Urothelium cell line (cell line): ENCODE measurements at places on chromosomes 12 and 14.

GRCh38 chr12:123445388-123446332 is 9.2 kb upstream of the RILPL2 start:
- no peak for DNase-seq

DNA sequence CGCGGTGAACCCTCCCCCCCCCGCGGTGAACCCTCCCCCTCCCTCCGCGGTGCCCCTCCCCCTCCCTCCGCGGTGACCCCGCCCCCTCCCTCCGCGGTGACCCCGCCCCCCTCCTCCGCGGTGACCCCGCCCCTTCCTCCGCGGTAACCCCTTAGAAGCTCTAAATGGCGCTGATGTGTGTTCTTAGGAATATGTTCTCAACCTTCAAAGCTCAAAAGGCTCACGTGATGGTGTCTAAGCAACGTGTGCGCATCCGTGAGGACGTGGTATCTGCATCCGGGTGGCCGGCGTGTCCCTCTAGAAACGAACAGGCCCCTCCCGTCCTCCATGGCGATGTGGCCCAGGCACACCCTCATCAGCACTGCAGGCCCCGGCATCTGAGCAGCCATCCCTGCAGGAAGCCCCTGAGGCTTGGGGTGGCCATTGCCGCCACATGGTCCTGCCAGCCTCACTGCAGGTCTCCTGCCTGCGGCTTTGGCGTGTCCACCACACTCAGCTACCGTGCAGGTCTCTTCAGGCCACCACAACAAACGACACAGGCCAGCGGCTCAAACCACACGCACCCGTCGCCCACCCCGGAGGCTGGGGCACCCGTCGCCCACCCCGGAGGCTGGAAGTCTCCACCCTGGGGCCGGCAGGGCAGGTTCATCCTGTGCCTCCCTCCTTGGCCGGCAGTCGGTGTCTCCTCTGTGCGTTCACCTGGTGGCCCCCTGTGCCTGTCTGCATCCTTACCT is 14.5 kb upstream of the FBRSL1 start:
- DNase-seq, result no peak

DNA sequence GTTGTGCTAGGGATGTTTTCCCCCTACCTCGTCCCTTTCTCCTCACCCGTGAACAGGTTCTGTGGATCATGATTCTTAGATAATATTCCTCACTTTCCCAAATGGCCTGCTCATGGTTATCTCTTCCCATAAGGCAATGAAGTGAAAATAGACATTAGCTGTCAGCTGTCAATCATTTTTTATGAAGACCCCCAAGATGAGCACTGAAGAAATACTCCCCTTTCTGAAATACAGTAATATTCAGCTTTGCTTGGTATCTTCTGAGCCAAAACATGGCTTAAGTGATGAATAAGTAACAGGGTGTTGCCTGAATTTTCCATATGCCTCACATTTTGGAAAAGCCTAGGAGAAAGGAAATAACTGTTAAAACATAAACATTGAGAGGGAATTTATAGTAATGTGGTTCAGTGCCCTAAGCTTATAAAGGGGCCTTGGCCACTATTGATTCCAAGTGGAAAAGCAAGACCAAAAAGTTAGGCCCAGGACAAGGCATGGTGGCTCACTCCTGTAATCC is 70.7 kb upstream of the NAP1L1 start:
- no peak for DNase-seq

DNA sequence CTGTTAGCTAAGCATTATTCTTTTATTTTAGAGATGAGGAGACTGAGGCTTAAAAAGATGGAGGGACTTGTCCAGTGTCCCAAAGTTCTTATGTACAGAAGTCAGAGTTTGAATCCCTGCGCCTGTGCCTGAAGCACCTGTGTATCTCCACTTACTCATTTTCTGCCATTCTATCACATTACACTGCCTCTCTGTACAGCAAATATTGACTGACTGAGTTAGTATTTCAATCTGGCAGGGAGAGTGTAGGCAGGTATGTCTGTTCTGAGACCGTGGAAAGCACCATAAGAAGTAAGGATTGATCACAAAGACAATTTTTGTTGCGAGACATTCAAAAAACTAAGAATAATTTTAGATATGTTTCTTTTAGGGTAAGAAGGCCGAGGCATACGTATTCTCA is 162.7 kb downstream of the KITLG start:
- no peak for DNase-seq

DNA sequence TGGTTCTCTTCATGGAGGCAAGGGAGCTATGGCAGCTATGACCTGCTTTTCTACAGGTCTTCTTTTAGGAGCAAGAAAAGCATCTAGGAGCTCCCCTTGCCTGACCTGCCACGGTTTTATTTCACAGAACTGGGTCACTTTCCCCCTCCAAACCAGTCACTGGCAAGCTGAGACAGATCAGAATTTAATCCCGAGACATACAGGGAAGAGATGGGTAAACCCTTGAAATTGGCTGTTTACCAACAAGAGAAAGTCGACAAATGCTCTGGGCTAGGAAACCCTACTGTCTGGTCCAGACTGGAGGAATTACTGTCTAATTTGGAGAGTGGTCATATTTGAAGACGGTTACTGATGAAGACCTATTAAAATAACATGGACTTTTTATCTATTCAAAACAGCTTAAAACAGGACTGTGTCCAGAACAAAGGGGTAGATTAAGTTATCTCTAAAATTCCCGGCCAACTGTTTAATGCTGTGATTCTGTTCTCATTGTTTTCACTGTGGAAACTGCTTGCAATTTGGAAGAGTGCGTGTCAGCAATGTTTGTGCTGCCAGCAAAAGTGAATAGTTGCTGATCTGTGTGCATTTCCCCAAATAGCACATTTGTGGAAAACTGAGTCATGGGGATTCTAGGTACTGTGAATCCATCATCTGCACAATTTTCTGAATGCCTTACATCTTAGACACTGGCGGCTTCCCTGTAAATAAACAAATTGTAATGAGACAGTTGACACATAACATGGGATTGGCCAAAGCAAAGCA is 73.4 kb upstream of the EEA1 start:
- no peak for DNase-seq

GRCh38 chr14:66115740-66116502 is 370.2 kb upstream of the CCDC196 start:
- DNase-seq, result no peak

GRCh38 chr14:77198561-77198960 is 17.0 kb downstream of the TMEM63C start:
- DNase-seq, result no peak
